ENCODE measurements at places on chromosomes 7 and 10. TPM values are rescaled to one million over a fixed set of nuclear protein-coding genes. Genes with fewer than 3 reads are reported as not detected.

- no peaks in the 10 kb centered on the region for H3K27me3 ChIP-seq
- no peaks in the 10 kb centered on the region for H3K4me1 ChIP-seq
- DNase-seq, result peak; percentile 21
These were observed 6.5 kb upstream of the SNX10 start for GRCh38 chr7:26284995-26285632.

DNA sequence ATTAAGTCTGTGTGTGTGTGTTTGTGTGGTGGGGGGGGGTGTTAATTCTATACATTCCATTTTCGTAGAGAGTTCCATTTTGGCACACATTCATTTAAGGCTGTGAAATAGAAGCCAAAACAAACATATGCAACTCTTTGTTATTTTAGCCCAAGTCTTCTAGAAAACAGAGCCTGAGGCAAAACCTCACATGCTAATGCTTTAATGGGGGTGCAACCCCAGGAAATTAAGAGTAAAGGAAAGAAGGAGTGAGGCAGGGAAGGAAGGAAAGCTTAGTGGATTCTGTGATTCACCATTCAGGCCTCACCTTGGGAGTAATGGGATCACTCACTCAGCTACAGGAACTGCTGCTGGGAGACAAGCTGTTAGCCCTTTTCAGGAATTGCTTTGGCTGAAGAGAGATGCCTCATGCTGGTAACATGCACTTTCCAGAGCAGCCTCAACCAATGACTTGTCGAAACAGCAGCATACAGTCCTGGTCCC lies 73.0 kb upstream of the CTTNBP2 start:
- H3K36me3 ChIP-seq, result peaks cover 3% of the 10 kb centered on the region
- H3K4me1 ChIP-seq, result peaks cover 8% of the 10 kb centered on the region
- H3K27me3 ChIP-seq, result peaks cover 87% of the 10 kb centered on the region
- no peak overlapping the region for H3K4me3 ChIP-seq

GRCh38 chr7:101165958-101166647 lies 734 bp upstream of the VGF start:
- H3K36me3 ChIP-seq, result no peaks in the 10 kb centered on the region
- H3K4me1 ChIP-seq, result peaks cover 46% of the 10 kb centered on the region
- peak overlapping the region; percentile 33 for H3K4me3 ChIP-seq
- peak; percentile 53 for DNase-seq
- peaks cover 100% of the 10 kb centered on the region for H3K27me3 ChIP-seq
- H3K27ac ChIP-seq, result no peak overlapping the region

DNA sequence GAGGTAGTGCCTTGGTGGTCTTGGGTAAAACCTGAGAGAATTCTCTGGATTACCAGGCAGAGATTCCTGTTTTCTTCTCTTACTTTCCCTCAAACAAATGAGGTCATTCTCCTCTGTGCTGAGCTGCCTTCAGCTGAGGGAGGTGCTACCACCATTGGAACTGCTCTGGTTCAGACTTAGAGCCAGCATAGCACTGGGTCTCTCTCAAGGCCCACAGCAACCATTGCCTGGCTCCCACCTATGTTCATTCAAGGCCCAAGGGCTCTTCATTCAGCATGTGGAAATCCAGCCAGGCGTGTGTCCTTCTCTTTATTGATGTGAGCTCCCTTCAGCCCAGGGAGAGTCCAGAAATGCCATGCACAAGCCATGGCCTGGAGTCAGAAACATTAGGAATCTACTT lies 261.1 kb downstream of the NRG3 start:
- no peaks in the 10 kb centered on the region for H3K36me3 ChIP-seq
- no peaks in the 10 kb centered on the region for H3K4me1 ChIP-seq
- no peak overlapping the region for H3K27ac ChIP-seq
- no peaks in the 10 kb centered on the region for H3K27me3 ChIP-seq

- no peak for DNase-seq
- peaks cover 5% of the 10 kb centered on the region for H3K36me3 ChIP-seq
- H3K4me1 ChIP-seq, result peaks cover 5% of the 10 kb centered on the region
These were observed 250.4 kb upstream of the TCERG1L start for GRCh38 chr10:131561897-131562296.

DNA sequence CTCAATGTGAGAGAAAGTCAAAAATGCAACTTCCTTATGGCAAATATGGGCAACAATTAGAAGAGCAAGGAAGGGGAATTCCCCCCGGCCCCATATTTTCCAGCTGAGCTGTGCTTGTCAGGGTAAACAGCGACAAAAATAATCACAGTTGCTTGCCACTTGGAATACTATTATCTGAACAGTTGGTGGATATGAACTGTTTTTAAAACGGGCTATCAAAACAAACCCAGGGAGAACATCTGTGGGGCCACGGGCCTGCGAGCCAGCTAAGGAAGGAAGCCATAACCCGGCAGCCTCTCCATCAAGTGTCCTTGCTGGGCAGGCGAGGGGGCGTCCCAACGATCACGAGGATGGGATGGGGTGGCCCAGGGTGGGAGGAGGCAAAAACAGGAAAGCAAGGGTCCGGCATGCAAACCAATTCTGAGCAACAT lies 228.4 kb downstream of the ARHGAP12 start:
- H3K27ac ChIP-seq, result no peak overlapping the region
- no peaks in the 10 kb centered on the region for H3K27me3 ChIP-seq
- H3K4me1 ChIP-seq, result peaks cover 22% of the 10 kb centered on the region
- H3K4me3 ChIP-seq, result no peak overlapping the region
- no peaks in the 10 kb centered on the region for H3K36me3 ChIP-seq

DNA sequence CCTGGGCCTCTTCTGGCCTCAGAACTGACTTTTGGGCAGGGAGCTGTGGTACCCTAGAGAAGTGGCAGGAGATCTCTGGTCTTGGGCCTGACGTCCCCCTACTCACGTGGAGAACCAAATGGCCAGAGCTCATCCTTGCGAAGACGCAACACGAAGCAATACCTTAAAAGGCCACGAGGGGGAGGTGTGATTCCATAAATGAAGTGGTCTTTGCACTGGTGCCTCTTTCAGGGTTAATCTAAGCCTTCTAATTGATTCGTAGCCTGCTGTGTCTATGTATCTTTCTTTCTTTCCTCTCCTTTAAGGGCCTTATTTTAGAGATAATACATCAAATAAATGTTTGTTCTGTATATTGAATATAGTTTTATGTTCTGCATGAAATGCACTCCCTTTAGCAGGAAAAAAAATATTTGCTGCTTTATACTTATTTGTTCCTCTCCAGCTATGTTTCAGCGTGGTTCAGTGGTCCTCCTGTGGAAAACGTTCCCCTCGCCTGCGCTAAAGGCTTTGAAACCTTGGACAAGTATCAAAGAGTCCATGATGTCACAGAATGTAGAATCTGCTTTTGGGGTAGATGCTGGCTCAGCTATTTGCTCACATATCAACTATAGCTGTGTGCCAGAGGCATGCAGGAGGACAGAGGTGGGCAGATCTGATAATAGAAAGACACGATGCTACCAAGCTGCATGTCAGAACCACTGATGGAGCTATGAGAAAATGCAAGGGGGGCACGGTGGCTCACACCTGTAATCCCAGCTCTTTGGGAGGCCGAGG lies 41.0 kb downstream of the STRA8 start:
- no peak overlapping the region for H3K27ac ChIP-seq
- H3K4me1 ChIP-seq, result no peaks in the 10 kb centered on the region
- H3K4me3 ChIP-seq, result no peak overlapping the region
- DNase-seq, result peak; percentile 82
- no peaks in the 10 kb centered on the region for H3K36me3 ChIP-seq

DNA sequence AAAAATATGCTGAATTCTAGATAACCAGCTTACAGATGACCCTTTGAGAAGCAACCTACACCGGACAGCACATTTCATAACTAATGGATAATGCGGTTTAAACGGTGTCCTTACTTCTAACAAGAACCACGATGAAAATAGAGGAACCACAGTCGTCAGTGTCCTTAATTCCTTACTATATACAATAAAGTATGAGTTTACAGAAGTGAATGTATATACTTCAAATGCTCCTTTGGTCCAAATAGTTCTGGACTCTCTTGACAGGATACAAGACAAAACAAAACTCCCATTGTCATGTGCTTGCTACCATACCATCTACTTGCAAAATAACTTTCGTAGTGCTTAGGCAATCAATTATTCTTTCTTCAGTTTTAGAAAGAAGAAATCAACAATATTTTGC lies 2.4 kb downstream of the NAMPT start:
- no peak for DNase-seq
- H3K4me3 ChIP-seq, result peak overlapping the region; percentile 90
- H3K27me3 ChIP-seq, result no peaks in the 10 kb centered on the region
- peaks cover 32% of the 10 kb centered on the region for H3K4me1 ChIP-seq

Gene FBXL13
- 8.2 TPM for total RNA-seq

Gene DNAJC12
- 3.5 TPM for total RNA-seq

Gene ADAM22
- 10.7 TPM for total RNA-seq

DNA sequence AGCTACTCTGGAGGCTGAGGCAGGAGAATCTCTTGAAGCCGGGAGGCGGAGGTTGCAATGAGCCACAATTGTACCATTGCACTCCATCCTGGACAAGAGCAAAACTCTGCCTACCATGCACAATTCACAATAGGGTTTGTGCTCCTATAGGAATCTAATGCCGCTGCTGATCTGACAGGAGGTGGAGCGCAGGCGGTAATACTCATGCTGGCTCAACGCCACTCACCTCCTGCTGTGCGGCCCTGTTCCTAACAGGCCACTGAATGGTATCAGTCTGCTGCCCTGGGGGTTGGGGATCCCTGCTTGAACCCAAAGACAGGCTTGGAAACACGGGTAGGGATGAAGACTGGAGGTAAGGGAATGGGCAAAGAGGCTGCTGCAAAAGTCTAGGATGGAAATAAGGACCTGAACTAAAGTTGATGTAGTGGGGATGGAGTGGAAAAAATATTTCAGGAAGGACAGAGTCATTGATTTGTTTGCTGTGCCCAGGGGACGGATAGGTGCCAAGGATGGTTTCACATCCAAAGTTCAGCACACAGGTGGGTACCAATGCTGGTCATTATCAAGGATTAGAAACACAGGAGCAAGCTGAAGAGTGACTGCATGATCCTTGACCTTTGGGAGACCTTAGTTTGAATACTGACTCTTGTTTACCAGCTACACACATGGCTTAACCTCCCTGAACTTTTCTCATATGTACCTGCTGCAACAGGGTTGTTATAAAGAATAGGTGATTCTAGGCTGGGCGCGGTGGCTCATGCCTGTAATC lies 2.2 kb downstream of the MRPS17 start:
- peaks cover 3% of the 10 kb centered on the region for H3K4me1 ChIP-seq
- no peak for DNase-seq
- no peaks in the 10 kb centered on the region for H3K27me3 ChIP-seq
- no peak overlapping the region for H3K27ac ChIP-seq
- H3K36me3 ChIP-seq, result no peaks in the 10 kb centered on the region

DNA sequence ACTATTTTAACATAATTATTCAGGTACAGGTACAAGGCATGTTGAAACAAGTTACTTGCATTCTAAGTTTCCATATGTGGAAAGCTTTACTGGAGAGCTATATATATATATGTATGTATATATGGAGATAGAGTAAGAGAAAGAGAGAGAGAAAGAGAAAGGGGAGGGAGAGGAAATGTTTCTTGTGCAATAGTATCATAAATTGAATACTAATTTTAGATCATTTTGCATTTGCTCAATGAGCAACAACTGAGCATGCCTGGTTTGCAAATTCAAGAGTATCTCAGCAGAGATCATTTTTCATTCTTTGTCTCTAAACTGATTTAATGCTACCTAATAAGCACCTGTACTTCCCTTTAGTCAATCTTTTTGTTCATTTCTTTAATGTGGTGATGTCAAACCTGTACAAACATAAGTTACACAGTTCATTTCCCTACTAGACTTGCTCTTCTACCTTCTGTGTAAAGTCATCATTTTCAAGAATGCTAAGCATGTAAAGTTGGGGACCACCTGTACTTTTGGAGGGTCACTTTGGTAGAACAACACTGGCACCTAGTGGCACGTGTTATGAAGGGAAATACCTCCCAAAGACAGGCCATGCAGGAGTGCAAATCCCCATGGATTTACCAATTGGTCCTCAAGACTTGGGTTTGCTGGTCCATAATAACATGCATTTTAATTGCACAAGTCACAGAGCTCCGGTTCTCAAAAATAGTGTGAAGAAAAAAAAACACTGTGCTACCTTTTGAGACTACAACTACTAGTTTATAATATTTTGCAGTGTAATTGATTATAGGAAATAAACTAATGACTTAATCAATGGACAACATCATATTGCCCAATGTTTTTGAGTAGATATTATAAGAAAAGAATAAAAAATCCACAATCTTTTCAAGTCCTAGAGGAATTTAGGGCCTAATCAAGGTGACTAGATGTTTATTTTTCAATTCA lies 431.2 kb upstream of the IGFBP3 start:
- H3K4me3 ChIP-seq, result no peak overlapping the region
- no peaks in the 10 kb centered on the region for H3K27me3 ChIP-seq
- no peak overlapping the region for H3K27ac ChIP-seq

DNA sequence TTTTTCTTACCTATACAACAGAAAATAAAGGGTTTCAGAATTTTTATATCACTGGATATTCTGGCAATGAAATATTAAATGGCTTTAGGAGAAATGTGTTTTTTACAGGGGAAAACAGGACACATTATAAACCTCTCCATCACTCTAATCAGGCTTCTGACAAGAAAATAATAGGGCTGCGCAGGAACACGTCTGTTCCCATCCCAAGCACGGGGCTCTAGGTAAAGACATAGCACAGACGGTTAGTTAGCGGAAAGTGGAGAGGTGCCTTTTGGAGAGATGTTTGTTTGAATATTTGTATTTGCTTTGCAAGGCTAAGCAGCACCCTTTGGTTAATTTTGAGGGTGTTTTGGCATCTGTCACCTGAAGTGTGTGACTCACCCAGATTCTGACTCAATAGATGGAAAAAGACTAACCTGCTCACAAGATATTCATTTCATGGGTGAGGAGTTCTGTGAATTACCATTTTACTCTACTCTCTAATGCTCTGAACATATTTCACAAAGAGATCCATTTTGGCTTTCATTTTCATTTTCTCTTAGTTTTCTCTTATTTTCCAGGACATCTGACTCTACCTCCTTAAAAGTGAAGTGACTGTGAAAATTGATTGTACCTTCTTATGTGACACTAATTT lies 174.5 kb upstream of the AKR1E2 start:
- no peak overlapping the region for H3K4me3 ChIP-seq
- H3K27me3 ChIP-seq, result no peaks in the 10 kb centered on the region
- H3K27ac ChIP-seq, result no peak overlapping the region
- no peak for DNase-seq
- H3K36me3 ChIP-seq, result no peaks in the 10 kb centered on the region

- no peaks in the 10 kb centered on the region for H3K4me1 ChIP-seq
- no peaks in the 10 kb centered on the region for H3K27me3 ChIP-seq
- no peaks in the 10 kb centered on the region for H3K36me3 ChIP-seq
- no peak overlapping the region for H3K4me3 ChIP-seq
These were observed 47.6 kb upstream of the ANKRD1 start for GRCh38 chr10:90968328-90969081.

GRCh38 chr10:44628921-44629320 lies 244.0 kb upstream of the CXCL12 start:
- H3K36me3 ChIP-seq, result no peaks in the 10 kb centered on the region
- H3K4me1 ChIP-seq, result no peaks in the 10 kb centered on the region
- DNase-seq, result no peak
- no peak overlapping the region for H3K27ac ChIP-seq
- no peak overlapping the region for H3K4me3 ChIP-seq
- H3K27me3 ChIP-seq, result no peaks in the 10 kb centered on the region

Gene CALHM3
- total RNA-seq, result not detected

GRCh38 chr10:124032971-124033886 lies 60.2 kb downstream of the CHST15 start:
- no peaks in the 10 kb centered on the region for H3K4me1 ChIP-seq
- DNase-seq, result no peak
- no peak overlapping the region for H3K27ac ChIP-seq
- no peaks in the 10 kb centered on the region for H3K36me3 ChIP-seq
- H3K4me3 ChIP-seq, result no peak overlapping the region
- H3K27me3 ChIP-seq, result no peaks in the 10 kb centered on the region

GRCh38 chr7:129213828-129214227 lies 11.0 kb upstream of the AHCYL2 start:
- peak; percentile 64 for DNase-seq
- H3K4me3 ChIP-seq, result no peak overlapping the region
- H3K4me1 ChIP-seq, result peaks cover 2% of the 10 kb centered on the region

Gene PGAM2
- total RNA-seq, result 11.3 TPM

Gene HMX2
- total RNA-seq, result 0.21 TPM

Measured in neural progenitor cell (in vitro differentiated cells).